RCC 7860 (cell line): ENCODE measurements at places on chromosomes 5 and 9.

DNA sequence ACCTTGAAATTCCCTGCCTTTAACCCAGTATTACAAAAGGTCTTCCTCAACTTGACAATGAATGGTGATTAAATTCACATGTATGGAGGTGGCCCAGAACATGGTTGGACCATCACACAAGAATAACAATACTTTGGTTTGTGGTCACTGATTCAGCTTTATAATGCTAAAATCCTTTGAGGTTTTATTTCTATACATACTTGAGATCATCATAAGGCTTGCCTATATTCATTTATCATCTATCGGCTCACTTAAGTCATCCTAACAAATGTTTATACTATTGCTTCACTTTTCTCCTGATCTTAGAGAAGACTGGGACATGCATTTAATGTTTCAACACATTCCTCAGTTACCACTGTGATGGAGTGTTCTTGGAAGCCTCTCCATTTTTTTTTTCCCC is 191.3 kb downstream of the DMAC1 start:
- DNase-seq = no peak

- peak; percentile 26 for DNase-seq
Measured at GRCh38 chr5:142925795-142926194, 155.6 kb downstream of the ARHGAP26 start.

- no peak for DNase-seq
Measured at GRCh38 chr5:80128141-80128540, 93.0 kb downstream of the THBS4 start.

GRCh38 chr5:93569300-93570160 is 11.5 kb downstream of the NR2F1-AS1 start:
- DNase-seq = no peak

DNA sequence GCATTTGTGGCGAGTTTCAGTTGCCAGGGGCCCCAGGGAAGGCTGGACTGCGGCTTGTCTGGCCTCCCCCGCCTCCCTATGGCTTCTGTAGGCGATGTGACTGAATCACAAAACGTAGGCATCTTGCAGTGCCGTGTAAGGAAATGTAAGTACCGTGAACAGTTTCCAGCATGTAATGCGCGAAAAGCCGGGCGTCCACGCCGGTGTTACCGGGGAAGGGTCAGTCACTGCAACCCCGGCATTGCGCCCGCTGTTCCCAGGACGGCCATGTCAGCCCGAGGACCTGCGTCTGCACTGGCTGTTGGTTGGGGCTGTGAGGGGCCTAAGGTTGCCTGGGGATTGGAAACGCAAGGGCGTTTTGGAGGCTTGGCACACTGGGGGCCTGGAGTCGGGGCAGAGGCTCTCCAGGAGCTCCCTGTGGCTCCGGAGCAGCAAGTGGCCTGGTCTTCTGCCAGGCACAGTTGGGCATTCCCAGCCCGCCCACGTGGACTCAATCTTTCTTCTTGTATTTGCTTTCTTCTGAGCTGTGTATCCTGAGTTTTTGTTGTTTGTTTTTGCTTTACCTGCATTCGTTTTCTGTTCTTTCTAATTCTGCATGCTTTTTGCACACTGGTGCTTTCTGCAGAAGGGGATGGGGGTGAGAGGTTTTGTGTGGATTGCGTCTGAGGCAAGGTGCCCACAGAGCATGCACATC is 36.9 kb upstream of the PLEKHG4B start:
- no peak for DNase-seq

GRCh38 chr9:136806067-136806466 is 1.7 kb upstream of the RABL6 start:
- DNase-seq = no peak

GRCh38 chr5:69271376-69271775 is 36.7 kb downstream of the CDK7 start:
- peak; percentile 7 for DNase-seq

GRCh38 chr5:37478121-37478894 is 99.2 kb downstream of the WDR70 start:
- no peak for DNase-seq

DNA sequence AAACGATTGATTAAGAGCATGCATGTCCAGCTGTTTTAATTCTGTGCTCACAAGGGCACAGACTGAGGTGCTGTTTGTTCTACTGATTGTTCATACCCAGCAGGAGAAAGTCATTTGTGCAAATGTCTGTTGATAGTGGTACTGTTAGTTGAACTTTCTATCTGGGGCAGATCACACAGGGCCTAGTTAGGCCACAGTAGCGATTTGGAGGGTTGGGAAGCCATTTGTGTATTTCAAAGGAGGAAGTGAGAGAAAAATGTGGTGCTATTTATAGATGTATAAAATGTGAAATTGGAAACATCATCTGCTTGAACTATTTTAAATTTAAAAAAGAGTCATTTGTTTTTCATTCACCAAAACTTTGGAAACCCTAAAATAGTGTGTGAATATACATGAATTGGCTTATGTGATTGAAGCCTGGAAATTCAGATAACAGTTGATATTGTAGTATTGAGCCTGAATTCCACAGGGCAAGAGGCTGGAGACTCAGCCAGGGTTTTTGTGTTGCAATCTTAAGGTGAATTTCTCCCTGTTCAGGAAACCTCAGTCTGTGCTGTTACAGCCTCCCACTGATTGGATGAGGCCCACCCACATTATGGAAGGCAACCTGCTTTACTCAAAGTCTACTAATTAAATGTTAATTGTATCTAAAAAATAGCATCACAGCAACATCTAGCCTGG is 162.0 kb upstream of the CDKN2B start:
- DNase-seq = no peak

DNA sequence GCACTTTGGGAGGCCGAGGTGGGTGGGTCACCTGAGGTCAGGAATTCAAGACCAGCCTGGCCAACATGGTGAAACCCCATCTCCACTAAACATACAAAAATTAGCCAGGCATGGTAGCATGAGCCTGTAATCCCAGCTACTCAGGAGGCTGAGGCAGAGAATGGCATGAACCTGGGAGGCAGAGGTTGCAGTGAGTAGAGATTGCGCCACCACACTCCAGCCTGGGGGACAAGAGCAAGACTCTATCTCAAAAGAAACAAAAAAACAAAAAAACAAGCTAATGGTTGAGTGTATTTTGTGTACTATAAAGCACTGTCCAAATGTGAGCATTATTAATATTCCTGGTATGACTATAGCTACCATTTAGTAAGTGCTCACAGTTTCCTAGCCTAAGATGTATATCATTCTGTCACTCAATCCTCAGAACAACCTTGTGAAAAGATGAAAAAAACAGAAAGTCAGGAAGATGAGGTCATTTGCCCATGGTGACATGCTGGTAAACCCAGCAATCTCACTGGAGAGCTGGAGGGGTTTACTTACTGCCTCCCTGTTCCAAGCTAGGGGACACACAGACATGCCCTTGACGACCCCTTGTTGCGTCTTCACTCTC is 27.7 kb downstream of the ARHGEF37 start:
- no peak for DNase-seq

DNA sequence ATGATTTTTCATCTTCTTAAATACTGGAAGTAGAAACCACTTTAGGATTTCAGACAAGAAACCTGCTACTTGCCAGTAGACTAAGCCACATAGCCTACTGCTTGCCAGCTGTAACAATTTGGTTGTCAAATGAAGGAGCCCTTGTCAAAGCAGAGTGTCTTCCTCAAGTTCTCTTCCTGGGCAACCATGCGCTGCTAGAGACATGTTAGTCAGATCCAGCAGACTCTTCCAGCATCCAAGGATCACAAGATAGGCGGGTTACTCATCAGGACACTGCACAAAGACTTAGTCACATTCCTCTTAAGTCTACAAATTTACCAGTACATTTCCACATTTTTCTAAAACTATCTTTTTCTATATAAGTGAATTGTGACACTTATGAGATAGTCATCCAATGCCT is 24.4 kb downstream of the SKIC3 start:
- DNase-seq = peak; percentile 43

DNA sequence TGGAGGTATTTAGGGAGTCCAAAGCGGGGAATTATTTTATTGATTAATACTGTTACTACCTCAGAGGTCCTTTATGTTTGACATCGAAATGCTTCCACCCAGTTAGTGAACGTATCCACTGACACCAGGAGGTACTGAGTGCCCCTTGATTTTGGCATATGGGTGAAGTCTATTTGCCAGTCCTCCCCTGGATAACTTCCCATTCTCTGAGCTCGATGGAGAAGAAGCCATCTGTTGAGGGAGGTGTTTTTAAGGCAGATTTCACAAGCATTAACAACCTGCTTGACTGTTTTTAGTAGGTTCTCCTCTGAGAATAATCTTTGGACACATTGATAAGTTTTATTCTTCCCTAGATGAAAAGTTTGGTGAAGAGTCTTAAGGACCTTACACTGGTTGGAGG is 165.3 kb upstream of the NREP start:
- DNase-seq = no peak

GRCh38 chr5:1053391-1054017 is 44.9 kb downstream of the NKD2 start:
- DNase-seq = no peak

DNA sequence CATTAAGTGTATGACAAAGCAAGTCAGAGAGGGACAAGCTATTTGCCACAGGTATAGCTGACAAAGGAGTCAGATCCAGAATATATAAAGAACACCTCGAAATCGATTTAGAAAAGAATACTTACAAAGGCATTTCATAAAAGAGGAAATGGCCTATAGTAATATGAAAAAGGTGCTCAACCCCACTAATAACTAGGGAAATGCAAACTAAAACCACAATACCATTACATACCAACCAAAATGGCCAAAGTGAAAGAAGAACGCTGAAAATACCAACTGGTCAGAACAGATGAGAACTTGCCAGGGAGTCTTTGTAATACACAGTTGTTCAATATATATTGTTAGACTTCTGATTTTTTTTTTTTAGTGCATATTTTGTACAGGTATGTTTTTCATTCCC is 152.9 kb downstream of the CDC42SE2 start:
- no peak for DNase-seq

DNA sequence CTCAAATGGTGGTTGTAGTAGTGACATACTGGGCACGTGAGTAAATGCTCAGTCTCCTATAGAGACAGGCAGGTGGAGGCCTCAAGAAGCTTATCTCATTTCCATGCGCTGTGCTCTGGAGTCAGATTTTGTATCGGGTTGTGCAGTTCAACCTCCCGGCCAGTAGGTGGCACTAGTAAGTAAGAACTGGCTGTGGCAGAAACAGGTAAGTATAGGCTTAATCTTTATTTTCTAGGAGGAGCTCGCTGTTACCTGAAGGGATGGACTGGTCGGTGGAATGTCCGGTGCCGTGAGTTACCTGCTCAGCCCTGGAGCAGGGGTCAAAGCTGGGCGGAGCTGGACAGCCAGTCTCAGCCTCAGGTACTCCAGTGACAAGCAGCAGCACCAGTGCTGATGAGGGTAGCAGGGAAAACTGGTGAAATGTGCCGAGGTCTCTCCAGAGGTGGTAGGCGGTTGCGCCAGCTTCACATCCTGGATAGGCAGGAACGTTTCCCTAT is 880.1 kb upstream of the SEMA6A start:
- DNase-seq = peak; percentile 35

- no peak for DNase-seq
Measured at GRCh38 chr9:22392523-22392922, 54.1 kb upstream of the DMRTA1 start.

- DNase-seq = no peak
Measured at GRCh38 chr5:93576994-93577853, 3.8 kb downstream of the NR2F1-AS1 start.

- no peak for DNase-seq
Measured at GRCh38 chr5:150554857-150555256, 46.9 kb downstream of the NDST1 start.

DNA sequence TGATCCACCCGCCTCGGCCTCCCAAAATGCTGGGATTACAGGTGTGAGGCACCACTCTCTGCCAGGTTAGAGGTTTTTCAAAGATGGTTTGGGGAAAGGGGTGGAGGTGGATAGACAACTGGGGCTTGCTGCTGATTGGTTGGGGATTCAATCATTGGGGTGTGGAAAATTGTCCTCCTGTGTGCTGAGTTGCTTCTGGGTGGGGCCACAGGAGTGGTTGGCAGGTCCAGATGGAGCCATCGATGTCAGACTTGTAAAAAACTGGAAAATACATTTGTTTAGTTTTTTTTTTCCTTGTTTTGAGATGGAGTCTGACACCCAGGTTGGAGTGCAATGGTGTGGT is 61.9 kb upstream of the CLINT1 start:
- DNase-seq = no peak

DNA sequence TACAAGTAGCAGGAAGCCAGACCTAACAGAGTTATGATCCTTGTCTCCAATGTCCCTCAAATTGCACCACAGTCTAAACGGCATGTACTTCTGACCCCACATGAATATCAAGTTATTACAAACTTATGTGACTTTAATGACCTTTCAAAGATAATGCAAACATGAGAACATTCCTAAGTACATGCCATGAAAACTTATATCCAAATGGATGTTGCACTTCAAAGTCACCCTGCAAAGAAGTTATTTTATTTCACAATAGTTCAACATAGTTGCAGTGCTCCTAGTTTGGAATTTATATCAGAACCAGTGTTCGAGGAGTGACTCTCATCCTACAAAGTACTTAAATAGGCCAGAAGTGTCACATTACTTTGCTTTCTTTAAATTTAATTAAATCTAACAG is 41.2 kb upstream of the ITGA1 start:
- DNase-seq = no peak

GRCh38 chr5:53560506-53561191 is at the start of gene NDUFS4:
Gene NDUFS4, plus strand, starts transcription at chr5:53560639. Its CDS starts 24 bp downstream, at chr5:53560663.
- DNase-seq = peak; percentile 55

DNA sequence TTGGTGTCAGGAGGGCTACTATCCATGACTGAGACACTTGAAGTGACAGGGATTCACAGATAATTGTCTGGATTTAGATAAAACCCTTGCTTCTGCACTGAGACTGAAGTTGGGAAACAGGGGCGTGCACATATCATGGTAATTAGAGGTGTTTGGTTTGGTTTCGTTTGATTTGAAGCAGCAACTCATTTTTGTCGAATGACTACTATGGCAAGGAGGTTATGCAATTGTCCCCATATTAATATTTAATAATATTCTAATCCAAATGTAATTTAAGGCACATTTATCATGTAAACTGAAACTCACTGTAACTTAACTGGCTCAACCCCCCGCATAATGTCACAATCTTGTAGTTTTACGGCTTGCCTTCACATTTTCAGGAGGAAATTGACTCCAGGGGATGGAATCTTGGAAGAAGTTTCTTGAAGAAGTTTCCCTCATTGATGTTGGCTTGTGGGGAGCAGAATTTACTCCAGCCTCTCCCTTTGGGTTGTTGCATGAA is 12.5 kb downstream of the ZNF366 start:
- DNase-seq = no peak

GRCh38 chr5:140075371-140075770 is 32.3 kb upstream of the NRG2 start:
- no peak for DNase-seq

DNA sequence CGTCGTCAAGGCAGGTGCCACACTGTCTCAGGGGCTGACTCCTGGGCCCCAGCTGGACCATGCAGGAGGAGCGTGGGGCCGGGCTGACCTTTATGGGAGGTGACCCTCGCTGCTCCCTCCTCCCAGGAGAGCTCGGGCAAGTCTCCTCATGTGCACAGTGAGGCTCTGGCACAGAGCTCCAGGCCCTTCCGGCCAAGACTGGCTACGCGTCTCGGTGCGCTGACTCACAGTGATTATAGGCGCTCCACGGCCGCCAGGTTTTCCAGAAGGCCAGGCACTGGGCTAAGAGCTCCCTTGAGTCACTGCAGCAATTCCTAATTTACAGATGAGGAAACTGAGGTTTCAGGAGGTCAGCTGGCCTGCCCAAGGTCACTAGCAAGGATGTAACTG is 47.4 kb downstream of the VAV2 start:
- DNase-seq = peak; percentile 82
